Stomach (tissue), 19 donors: ENCODE measurements at places on chromosomes 5 and 9. TPM values are rescaled to one million over a fixed set of nuclear protein-coding genes. Genes with fewer than 3 reads are reported as not detected.

Gene NMUR2
- not detected for total RNA-seq

Gene CER1
- total RNA-seq = not detected

Gene SPINK6
- total RNA-seq = not detected

Gene MELK
- total RNA-seq = 4.0 TPM

Gene SPATA31E1
- not detected for total RNA-seq

DNA sequence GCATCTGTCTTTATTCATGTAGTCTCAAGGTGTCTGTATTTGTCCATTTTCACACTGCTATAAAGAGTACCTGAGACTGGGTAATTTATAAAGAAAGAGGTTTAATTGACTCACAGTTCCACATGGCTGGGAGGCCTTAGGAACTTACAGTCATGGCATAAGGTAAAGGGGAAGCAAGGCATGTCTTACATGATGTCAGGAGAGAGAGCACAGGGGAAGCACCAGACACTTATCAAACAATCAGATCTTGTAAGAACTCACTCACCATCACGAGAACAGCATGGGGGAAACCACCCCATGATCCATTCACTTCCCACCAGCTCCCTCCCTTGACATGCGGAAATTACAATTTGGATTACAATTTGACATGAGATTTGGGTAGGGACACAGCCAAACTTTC is 44.2 kb downstream of the NLN start:
- H3K4me1 ChIP-seq = peaks cover 4% of the 10 kb centered on the region
- no peaks in the 10 kb centered on the region for H3K27me3 ChIP-seq
- H3K4me3 ChIP-seq = no peak overlapping the region
- H3K27ac ChIP-seq = no peak overlapping the region

DNA sequence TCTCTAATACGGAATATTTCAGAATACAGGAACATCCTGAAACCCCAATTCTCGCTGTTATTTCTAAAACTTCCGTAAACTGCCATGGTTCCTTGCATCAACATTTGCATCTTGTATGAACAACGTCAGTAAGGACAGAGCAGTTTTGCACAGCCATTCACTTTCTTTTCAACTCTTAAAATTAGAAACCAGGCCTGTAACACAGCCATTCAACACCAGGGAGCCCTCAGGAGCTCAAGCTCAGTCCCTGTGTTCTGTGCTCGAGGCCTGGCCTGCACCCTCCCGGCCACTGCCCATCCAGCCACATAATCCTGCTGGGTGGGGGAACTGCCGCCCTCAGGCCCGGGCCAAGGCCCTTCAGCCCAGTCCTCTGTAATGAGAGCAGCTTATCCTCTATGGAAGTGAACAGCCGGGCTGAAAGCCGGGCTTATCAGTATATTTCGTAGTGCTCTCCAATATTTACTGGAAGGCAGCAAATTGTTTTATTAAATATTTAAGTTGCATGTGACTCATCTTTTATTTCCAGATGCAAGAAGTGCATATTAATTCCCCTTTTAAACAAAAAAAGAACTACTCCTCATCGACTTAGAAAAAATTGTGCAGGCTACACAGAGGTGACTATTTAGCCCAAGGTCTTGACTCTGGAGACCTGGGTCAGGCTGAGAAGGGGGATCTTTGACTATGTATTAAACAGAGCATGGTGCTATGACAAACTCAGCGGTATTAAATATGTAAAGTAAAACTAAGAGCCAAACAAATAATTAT is 33.2 kb upstream of the SLC6A3 start:
- no peak for DNase-seq
- no peaks in the 10 kb centered on the region for H3K27me3 ChIP-seq
- H3K4me1 ChIP-seq = peaks cover 16% of the 10 kb centered on the region

DNA sequence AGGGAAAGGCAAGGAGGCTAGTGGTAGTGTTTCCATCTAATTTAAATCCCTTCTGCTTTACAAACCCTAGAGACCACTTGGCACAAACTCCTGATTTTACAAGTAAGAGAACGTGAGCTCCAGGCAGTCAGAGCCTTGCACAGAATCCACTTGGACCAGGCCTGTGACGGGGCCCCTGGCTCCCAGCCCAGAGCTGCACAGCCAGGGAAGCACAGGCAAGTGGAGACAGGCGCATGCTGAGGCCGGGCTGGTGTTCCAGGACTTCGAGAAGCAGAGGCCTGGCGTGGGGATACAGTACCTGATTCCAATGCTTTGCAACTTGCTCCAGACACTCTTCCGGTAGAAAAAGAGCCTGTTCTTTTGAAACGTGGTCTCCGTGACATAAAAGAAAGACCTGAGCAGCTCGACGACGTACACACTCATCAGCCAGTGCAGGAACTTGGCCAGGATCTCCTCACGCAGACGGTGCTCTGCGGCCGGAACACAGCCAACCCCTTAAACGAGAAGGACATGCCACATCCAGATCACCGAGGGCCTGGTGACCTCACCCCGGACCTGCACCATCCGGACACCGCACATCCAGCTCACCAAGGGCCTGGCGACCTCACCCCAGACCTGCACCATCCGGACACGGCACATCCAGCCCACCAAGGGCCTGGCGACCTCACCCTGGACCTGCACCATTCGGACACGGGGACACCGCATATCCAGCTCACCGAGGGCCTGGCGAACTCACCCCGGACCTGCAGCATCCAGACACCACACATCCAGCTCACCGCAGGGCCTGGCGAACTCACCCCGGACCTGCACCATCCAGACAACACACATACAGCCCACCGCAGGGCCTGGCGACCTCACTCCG is 12.5 kb downstream of the TERT start:
- H3K4me3 ChIP-seq = no peak overlapping the region
- no peaks in the 10 kb centered on the region for H3K4me1 ChIP-seq

- H3K27me3 ChIP-seq = no peaks in the 10 kb centered on the region
- no peaks in the 10 kb centered on the region for H3K36me3 ChIP-seq
- peak; percentile 41 for DNase-seq
- no peak overlapping the region for H3K4me3 ChIP-seq
These were observed 309.6 kb downstream of the EPB41L4A start for GRCh38 chr5:112109331-112110007.

GRCh38 chr5:123297198-123297831 is 125.9 kb downstream of the CEP120 start:
- H3K36me3 ChIP-seq = no peaks in the 10 kb centered on the region
- H3K27ac ChIP-seq = no peak overlapping the region
- no peaks in the 10 kb centered on the region for H3K4me1 ChIP-seq
- no peak overlapping the region for H3K4me3 ChIP-seq
- no peak for DNase-seq

DNA sequence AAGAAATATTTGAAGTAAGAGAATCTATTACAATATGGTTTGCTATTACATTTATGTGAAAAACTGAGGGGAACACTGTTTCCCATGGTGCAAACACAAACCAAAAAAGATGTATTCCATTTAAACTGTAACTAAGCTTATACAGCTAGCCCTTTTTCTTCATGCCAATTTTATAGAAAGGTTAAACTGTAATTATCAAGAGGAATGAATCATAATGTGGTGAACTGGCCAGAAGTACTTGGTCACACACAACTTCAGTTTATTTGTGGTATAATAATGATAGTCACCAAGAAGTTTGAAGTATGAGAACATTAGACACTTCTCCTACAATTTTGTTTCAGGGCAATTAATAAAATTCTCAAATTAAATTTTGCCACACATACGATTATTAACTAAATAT is 177.9 kb downstream of the XRCC4 start:
- no peak overlapping the region for H3K27ac ChIP-seq
- no peak for DNase-seq
- H3K27me3 ChIP-seq = no peaks in the 10 kb centered on the region
- H3K4me3 ChIP-seq = no peak overlapping the region
- H3K36me3 ChIP-seq = no peaks in the 10 kb centered on the region

GRCh38 chr9:18798508-18799290 is 234.3 kb downstream of the SAXO1 start:
- no peak overlapping the region for H3K27ac ChIP-seq
- no peaks in the 10 kb centered on the region for H3K4me1 ChIP-seq
- H3K27me3 ChIP-seq = no peaks in the 10 kb centered on the region

DNA sequence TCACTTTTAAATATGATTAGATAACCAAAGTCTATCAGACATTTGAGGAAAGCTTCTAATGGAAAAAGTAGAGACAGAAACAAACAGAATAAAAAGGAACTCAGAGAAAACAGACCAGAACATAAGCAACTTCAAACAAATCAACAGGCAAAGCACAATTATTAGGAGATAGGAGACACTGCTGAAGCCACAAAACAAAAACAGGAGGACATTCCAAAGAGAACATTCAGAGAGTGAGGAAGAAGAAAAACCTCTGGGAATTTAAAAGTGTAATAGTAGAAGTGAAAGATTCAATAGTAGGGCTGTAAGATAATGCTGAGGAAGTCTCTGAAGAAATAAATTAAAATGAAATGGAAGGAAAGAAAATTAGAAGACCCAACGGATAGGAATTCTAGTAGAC is 83.2 kb upstream of the TBCA start:
- no peak overlapping the region for H3K4me3 ChIP-seq
- peaks cover 5% of the 10 kb centered on the region for H3K27me3 ChIP-seq
- no peak for DNase-seq
- no peaks in the 10 kb centered on the region for H3K36me3 ChIP-seq
- H3K4me1 ChIP-seq = no peaks in the 10 kb centered on the region
- no peak overlapping the region for H3K27ac ChIP-seq
